Smooth muscle cell of the coronary artery (primary cell): ENCODE measurements at places on chromosomes 12 and 14. TPM values are rescaled to one million over a fixed set of nuclear protein-coding genes. Genes with fewer than 3 reads are reported as not detected.

Gene RPL10L
- not detected in 2 replicates for total RNA-seq

Gene MIP
- total RNA-seq: not detected in 2 replicates

Gene KRT74
- total RNA-seq: not detected in 2 replicates

Gene LIN7A
- total RNA-seq: 1.5 and 2.5 TPM in 2 replicates

Gene KERA
- total RNA-seq: not detected in 2 replicates

Gene NPFF
- total RNA-seq: not detected in 2 replicates

Gene BHLHE41
- 0.70 and 3.2 TPM in 2 replicates for total RNA-seq

Gene GZMB
- not detected in 2 replicates for total RNA-seq

Gene SLC4A8
- 0.08 and 0.59 TPM in 2 replicates for total RNA-seq

Gene GZMH
- not detected in 2 replicates for total RNA-seq
